ENCODE measurements at places on chromosomes 7 and 10. TPM values are rescaled to one million over a fixed set of nuclear protein-coding genes. Genes with fewer than 3 reads are reported as not detected.

Gene AOAH
- polyA plus RNA-seq = 3.1 TPM

Gene PRPS1L1
- polyA plus RNA-seq = not detected

Gene GDF2
- polyA plus RNA-seq = not detected

Gene SGCE
- 192 TPM for polyA plus RNA-seq

Gene PRRT4
- polyA plus RNA-seq = 17.9 TPM

Gene TSPAN14
- polyA plus RNA-seq = 30.9 TPM

Gene FAM25A
- not detected for polyA plus RNA-seq

Gene ASB4
- polyA plus RNA-seq = 36.6 TPM

Gene RPS24
- polyA plus RNA-seq = 3,532 TPM

Gene LBX1
- polyA plus RNA-seq = not detected

DNA sequence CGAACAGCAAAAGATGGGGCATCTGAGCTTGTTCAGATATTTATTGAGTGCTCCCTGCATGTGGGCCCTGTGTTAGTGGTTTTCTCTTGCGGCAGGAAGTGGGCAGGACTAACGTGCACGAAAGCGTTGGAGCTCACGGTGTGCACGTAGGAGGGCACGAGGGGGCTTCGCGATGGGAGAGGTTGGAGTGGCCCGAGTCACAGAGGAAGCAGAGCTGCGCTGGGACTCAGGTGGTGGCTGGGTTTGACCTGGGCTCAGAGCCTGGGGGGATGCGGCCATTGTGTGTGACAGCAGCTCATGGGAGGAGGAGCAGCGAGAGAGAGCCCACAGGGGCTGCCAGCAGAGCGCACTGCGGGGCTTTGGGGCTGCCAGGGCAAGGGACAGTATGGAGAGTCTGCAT lies 7.7 kb downstream of the ZSCAN25 start:
- no peak for DNase-seq

DNA sequence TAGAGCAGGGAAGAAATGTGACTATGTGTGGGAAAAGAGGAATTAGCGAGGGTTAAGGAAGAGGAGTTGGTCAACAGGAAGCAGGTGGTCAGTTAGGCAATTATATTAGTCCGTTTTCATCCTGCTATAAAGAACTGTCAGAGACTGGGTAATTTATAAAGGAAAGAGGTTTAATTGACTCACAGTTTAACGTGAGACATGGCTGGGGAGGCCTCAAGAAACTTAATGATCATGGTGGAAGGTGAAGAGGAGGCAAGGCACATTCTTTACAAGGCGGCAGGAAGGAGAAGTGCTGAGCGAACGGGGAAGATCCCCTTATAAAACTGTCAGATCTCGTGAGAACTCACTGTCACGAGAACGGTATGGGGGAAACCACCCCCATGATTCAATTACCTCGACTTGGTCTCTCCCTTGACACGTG lies 35.0 kb downstream of the RAMP3 start:
- no peak for DNase-seq

DNA sequence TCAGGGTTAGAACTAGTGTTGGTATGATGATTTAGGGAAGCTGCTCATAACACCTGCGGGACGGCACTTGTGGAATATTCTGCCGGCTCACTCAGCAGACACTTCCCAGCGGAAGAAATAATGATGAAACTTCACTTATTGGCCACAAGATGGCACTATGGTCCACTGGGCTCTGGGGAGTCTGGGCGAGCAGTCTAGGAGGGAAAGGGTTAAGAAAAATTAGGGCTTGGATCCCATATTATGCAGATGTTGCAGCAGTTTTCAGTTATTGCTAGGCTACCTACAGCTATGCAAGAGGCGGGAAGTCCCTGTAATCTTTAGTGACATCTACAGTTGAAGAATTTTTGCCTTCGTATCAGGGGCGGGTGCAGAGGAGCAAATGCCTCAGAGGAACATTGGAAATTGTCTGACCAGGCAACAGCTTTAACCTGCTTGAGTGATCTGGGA lies 238.7 kb upstream of the PRSS58 start:
- DNase-seq = peak; percentile 44

- peak; percentile 96 for DNase-seq
Observed at GRCh38 chr7:128833148-128833945, 3.1 kb downstream of the FLNC start.

GRCh38 chr10:101485681-101486554 lies 102.1 kb downstream of the POLL start:
- no peak for DNase-seq

DNA sequence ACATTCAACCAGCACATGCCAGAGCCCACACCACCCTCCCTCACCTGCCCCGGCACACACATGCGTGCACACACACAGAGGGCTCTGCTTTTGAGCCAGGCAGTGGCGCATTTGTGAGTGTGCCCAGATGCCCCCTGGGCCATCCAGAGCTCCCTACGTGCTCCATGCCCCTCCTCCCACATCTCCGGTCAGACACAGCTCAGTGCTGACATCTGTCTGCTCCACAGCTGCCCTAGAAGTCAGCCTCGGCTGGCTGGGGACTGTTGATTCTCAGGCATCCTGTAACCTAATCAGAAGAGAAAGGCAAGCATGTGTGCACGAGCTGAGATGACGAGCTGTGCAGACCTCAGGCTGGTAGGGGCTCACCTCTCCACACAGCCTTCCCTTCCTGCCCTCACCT lies 135.1 kb downstream of the ZMIZ1 start:
- no peak for DNase-seq

DNA sequence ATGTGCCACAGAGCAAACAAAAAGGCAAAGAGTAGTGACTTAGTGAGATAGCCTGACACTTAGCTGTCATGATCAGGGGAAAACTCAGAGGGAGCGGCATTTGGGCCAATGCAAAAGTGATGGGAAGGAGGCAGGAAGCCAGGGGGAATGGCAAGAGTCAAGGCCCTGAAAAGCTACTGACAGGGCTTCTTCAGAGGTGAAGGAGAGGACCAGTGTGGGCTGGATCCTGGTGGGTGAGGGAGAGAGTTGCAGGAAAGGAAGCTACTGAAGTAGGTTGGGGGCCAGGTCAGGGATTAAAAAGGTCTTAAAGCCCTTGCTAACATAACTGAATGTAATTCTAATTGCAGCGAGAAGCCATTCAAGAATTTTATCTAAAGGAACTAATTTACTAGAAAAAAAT lies 117.0 kb downstream of the AASS start:
- DNase-seq = no peak

DNA sequence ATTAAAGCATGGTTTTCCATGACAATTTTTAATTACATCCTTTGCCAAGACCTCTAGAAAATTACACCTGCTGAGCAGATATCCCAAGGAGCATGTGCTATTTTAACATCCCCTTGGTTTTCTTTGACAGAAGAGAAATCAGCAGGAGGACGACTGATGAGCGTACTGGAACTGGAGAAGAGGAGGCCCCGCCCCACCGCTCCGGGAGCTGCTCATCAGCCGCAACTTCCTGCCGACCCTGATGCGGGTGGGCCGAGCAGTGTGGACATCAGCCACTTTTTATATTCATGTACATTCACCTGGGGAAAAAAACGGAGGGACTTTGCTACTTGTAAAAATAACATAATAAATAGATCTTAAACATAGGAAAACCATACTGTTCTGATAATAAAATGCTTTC lies 54.2 kb downstream of the CDC123 start:
- no peak for DNase-seq

DNA sequence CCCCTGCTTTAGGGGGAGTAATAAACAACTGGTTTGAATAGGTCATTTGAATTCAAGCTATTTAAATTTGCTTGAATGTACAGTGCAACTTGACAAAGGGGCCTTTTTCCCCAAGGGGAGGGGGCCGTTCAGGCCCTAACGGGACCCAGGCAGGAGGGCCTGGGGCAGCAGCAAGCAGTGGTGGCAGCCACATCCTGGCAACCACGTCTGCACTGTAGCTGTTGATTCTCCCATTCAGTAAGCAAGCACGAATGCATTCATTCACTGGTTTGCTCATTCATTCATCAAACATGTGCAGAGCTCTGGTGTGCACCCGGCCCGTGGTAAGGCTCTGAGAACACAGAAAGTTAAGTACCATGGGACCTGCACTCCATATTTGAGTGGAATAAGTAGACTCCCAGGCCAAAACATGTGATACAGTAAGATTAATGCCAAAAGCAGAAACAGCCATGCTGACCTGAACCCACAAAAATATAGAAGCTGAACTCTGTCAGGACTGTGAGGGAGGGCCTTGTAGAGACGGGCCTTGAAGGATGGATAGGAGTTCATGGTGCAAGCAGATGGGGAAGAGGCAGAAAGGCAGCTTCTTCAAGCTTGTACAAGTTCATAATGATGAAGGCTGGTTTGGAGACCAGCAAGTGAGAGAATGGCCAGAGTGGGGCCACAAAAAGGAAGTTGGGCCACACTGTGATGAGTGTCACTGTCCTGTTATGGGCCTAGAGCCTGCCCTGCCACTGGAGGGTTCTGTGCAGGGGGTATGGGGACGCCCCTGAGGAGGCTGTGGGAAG lies 29.3 kb upstream of the C10orf53 start:
- DNase-seq = no peak

- DNase-seq = peak; percentile 44
Observed at GRCh38 chr10:21315645-21316220, 209.7 kb downstream of the SKIDA1 start.

- no peak for DNase-seq
Observed at GRCh38 chr10:29102233-29102632, 186.6 kb upstream of the LYZL1 start.

GRCh38 chr10:11553773-11554381 lies 57.6 kb downstream of the USP6NL start:
- no peak for DNase-seq

GRCh38 chr7:36984710-36985312 lies 260.5 kb upstream of the AOAH start:
- no peak for DNase-seq

- no peak for DNase-seq
Observed at GRCh38 chr7:138822867-138823535, 25.0 kb upstream of the ATP6V0A4 start.

DNA sequence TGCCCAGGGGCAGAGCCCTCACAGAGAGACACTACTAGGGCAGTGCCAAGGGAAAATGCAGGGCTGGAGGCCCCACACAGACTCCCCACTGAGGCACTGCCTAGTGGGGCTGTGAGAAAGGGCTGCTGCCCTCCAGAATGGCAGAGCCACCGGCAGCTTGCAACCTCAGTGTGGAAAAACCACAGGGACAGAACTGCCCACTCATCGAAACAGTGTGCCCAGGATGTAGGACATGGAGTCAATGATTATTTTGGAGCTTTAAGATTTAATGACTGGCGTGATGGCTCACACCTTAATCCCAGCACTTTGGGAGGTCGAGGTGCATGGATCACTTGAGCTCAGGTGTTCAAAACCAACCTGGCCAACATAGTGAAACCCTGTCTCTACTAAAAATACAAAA lies 27.5 kb upstream of the MSS51 start:
- no peak for DNase-seq

DNA sequence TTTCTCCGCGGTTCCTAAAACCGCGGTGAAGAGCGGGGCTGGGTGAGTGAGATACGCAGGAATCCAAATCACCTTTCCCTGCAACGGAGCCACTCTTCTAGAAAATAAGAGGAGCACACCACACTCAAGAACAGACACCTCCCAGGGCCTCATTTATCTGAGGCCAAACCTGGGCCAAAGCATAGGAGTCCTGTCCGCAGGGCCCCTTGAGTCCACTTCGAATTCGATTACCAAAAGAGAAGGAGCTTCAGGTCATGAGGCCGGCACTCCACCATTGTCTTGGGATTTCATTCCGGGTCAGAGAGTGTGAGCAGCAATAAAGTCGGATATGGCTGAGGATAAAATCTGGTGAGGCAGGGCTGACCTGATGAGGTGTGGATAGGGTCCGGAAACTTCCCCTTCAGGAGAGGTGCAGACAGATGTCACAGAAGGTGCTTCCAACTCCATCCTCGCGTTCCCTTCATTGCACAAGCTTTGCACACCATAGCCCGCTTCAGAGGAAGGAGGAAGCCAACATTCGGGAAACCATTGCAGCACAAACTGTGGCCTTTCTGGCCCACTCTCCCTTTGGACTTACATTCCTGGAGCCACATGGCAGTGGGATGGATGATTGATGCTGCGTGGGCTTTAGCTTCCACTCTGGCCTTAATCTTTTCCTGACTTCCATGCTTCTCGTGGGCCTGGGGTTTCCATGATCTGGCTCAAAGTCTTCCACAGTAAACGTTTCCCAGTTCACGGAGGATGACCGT lies 27.2 kb upstream of the ZNF273 start:
- no peak for DNase-seq

- DNase-seq = peak; percentile 97
Observed at GRCh38 chr7:94394437-94395140, at the start of gene COL1A2. Gene COL1A2, plus strand, starts transcription at chr7:94394895. Its CDS starts 137 bp downstream, at chr7:94395032.

GRCh38 chr10:90394311-90394710 lies 463.5 kb downstream of the HTR7 start:
- DNase-seq = no peak

DNA sequence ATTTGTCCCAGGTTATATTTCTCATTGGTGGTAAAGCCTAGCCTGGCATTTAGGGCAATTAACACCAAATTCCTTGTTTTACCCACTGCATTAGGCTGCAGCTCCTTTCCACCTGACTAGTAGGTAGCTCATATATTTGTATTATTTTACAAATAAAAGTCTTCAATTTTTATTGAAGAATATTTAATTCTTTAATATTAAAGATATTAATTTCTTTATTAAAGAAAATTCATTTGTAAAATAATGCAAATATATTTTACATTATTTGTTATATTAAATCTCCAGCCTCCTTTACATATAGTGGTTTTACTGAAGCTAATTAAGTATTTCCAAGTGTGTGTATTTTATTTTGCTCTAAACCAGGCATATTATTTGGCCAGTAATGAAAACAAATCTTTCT lies 361.2 kb downstream of the GPR158 start:
- DNase-seq = no peak

GRCh38 chr7:25132430-25132829 lies 7.4 kb upstream of the CYCS start:
- no peak for DNase-seq

DNA sequence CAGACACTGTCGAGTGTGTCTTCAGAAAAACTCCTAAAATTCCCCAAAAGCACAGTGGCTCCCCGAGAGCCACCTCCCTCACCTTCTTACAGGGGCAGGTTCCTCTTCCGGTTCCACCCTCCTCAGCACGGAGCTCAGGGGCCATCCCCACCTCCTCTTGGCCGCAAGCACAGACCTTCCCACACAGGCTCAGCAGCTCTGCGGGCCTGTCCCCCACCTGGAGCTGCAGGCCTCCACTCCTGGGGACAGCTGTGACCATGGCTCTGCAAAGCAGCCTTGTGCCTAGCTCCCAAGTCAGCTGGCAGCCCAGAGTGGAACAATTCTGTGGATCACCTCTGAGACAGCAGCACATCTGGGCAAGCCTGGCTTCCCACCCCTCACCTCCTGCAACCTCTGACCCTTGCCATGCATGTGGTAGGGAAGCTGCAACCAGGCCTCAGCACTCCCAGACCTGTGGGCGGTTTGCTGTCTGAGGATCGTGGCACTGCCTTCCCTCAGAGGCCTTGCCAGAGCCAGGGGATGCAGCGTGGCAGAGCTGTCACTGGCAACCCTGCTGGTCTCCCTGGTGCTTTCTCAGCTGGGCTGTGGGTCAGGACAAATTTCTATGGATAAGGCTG lies 79.7 kb downstream of the ALOX5 start:
- no peak for DNase-seq

DNA sequence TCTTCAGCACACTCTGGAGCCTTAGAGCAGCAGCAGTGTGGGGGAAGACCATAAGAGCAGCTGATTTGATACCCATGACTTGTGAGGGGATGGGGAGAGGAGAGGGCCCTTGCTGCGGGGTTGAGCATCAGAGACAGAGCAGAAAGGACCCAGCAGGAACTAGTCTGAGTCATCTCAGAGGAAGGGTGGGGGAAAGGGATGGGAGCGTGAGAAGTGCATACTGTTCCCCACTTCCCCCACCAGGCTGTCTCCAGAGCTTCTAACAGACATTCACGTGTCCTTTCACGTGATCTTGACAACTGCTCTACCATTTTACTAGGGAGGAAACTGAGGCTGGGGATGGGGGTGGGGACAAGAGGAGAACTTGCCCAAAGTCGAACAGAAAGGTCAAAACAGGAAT lies 38.7 kb downstream of the FAM241B start:
- no peak for DNase-seq
